T-helper 17 cell (primary cell): ENCODE measurements at places on chromosomes 2 and 18. TPM values are rescaled to one million over a fixed set of nuclear protein-coding genes. Genes with fewer than 3 reads are reported as not detected.

DNA sequence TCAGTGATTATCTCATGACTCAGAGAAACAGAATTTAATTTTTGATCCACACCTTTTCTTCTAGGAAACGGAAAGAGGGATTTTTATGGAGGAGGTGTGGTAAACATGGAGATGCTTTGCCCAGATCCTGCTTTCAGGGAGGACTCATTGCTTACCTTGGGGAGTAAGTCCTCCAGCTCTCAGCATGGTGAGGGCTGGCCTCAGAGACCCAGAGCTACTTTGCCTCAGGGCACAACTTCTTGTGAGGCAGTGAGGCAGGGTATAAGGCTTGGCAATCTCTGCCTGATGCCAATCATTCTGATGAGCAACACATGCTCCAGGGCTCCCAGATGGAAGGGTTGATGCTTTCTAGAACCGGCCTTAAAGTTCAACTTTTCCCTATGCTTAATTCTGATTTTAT lies 189.9 kb upstream of the DCC start:
- DNase-seq = no peak

- no peak for DNase-seq
Measured at GRCh38 chr2:176239031-176239430, 30.2 kb upstream of the MTX2 start.

DNA sequence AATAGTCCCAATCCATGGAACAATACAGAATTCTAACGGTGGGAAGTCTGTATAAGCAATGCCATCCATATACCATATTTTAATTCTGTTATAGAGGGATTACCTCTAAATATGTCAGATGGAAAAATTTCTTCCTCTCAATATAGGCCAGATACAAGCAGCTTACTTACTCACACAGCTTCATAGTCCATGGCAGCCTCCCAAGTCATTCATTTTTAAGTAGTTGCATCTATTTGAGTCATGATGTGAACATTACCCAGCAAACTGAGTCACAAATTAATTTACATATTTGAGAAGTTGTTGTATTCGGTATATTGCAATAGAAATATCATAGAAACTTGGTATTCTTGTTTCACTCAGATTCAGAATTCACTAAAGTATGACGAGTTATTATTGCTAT lies 20.3 kb downstream of the TBR1 start:
- no peak for DNase-seq

DNA sequence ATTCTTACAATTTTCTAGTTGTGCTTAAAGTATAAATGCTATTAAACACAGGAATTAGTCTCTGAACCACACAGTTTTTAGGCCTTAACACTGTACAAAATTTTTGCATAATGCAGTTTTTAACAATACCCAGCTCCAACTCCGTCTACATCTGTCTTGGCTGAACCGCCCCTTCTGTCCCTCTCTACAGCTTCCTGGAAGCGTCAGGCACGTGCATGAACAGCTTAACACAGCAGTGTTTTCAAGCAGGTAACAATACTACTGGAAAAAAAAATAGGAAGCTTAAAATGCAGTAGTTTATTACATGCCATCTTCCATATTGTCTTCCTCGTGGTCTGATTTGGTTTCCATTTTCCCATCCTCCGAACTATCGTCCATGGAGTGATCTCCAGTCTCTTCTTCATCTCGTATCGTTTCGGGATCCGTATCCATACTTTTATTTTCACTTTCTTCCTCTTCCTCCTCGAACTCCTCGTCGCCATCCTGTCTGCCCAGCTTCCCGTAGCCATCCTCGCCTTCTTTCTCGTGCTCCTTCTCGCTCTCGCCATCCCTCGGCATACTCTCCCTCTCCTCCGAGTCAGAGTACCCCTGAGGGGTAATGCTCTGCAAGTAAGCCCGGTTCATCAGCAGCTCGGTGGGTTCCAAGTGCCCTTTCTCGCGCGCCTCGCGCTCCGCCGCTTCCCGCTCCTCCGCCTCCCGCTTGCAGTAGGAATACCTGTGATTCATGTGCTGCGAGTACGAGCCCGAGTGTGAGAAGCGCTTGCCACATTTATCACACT lies 130.6 kb downstream of the ZEB2 start:
- DNase-seq = no peak

The DQX1 gene
- not detected for total RNA-seq

The TDRD15 gene
- not detected for total RNA-seq

The EDAR gene
- 1.3 TPM for total RNA-seq
